ENCODE measurements at places on chromosomes 13 and 19. TPM values are rescaled to one million over a fixed set of nuclear protein-coding genes. Genes with fewer than 3 reads are reported as not detected.

SPART gene
- 157 TPM for total RNA-seq

RGS9BP gene
- 5.5 TPM for total RNA-seq

ATP12A gene
- not detected for total RNA-seq

GPR4 gene
- total RNA-seq, result 0.42 TPM

ANGPTL8 gene
- total RNA-seq, result not detected

DNA sequence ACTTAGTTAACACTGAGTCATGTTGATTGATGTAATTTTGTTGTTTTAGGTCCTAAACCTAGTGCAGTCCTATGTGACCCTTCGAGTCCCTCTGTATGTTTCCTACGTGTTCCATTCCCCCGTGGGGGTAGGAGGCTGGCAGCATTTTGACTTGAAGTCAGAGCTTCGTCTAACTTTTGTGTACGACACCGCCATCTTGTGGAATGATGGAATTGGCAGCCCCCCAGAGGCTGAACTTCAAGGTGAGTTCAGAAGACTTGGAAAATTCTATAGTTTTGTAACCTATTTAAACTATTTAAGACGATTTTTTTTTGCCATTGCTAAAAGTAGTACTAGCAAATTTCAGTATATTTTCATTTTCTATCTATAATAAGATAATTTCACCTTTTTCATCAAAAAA lies 117.9 kb downstream of the STOML3 start:
- no peak for DNase-seq

- no peak for DNase-seq
Measured at GRCh38 chr13:112918266-112918665, 50.7 kb upstream of the MCF2L start.

DNA sequence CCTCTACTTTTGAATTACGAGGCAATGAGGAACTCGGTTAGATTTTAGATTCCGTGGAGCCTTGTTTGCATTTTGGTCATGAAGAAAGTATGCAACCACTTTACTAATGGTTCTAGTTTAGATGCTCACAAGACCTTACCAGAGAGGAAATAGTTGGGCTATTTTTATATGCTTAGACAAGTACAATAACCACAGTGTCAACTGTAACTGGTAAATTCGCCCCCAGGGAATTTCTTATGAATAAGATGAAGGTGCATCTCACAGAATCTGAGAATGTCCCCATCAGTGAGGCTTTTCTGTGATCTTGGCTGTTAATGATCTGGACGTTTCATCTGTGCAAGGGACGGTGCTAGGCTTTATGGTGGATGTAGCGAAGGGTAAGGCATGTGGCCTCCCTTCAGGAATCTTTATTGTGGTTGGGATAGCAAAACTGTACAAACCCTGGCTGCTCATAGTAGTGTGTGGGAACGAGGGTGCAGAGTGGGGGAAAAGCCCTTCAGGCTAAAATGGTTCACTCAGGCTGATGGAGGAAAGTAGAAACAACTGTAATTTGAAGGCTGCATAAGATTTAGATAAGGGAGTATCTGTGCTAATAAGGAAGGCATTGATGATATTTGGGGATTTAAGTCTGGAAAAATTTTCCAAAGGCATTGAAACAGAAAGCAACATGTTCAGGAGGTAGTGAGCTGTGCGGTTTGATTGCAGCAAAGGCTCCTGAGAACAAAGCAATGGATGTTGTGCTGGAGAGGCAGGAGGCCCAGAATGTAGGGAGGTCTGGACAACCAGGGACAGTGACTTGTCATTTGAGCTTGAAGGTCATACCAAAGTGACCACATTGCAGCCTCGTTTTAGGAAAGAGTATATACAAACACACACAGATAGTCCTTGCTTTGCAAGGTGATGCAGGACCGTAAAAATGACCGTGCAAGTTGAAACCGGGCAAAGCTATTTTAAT lies 28.4 kb downstream of the UBAC2 start:
- DNase-seq, result no peak

- no peak for DNase-seq
Measured at GRCh38 chr13:80408270-80408669, 67.3 kb upstream of the SPRY2 start.

GRCh38 chr19:11111771-11112144 lies 22.5 kb downstream of the LDLR start:
- no peak for DNase-seq

- DNase-seq, result no peak
Measured at GRCh38 chr19:58059671-58060078, 593 bp downstream of the ZNF135 start.

GRCh38 chr13:73984201-73984600 lies 150.0 kb downstream of the KLF12 start:
- no peak for DNase-seq

DNA sequence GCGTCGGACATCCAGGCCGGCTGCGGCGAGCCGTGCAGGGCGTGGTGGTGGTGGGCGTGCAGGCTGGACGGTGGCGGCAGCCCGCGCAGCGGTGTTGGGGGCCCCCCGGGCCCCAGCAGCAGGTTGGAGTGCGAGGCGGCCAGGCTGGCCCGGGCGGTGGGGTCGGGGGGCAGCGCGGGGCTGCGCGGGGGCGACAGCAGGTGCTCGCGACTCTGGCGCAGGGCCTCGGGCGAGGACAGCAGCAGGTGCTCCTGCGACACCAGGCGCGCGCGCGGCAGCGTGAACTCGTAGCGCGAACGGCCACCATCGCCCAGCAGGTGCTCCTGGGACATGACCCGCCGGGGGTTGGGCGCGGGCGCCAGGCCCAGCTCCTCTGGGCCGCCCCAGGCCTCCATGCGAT lies 9.8 kb downstream of the SHISA7 start:
- no peak for DNase-seq

- DNase-seq, result no peak
Measured at GRCh38 chr13:91355826-91356710, 8.6 kb downstream of the MIR17HG start.

GRCh38 chr19:49712397-49712859 lies 21.5 kb downstream of the CPT1C start:
- no peak for DNase-seq

DNA sequence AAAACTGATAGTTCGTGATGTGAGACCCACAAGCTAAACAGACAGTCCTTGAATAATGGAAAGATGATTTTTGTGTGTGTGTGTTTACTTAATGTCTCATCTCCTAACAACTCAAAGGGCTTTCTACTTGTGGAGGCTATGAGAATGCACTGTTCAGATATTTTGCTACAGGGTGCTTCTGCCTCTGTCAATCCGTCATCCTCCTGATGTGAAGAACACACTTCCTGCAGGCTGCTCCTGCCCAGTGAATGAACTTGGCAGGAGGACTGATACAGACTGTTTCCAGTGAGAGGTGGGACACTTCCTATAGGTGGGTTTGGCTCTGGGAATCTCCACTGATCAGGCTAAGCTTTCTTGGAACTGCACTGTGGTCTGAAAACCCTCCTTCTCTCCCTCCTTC lies 168.4 kb upstream of the STARD13 start:
- no peak for DNase-seq

GRCh38 chr19:13195678-13196077 lies 45.5 kb downstream of the IER2 start:
- DNase-seq, result no peak

DNA sequence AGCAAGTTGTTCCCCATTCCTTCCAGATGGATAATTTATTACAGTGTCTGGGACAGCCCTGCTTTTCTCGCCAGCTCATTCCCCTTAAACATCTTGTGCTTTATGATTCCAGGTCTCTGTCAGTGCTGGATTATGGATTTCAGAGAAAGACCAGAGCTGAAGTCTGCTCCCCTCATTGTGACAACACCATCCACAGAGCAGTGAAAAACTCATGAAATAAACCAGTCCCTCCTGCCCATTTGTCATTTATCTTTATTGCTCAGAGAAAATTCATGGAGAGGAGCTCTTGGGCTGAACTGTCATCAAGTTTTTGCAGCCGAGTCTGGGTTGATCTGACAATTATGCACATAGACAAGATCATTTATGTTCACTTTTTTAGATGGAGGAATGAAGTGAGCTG lies 92.7 kb upstream of the GPR12 start:
- DNase-seq, result no peak

- no peak for DNase-seq
Measured at GRCh38 chr19:13539332-13539731, 33.1 kb upstream of the CACNA1A start.

GRCh38 chr13:59519819-59520218 lies 643.9 kb downstream of the DIAPH3 start:
- no peak for DNase-seq

GRCh38 chr13:99991828-99992775 lies 10.5 kb downstream of the ZIC2 start:
- no peak for DNase-seq

DNA sequence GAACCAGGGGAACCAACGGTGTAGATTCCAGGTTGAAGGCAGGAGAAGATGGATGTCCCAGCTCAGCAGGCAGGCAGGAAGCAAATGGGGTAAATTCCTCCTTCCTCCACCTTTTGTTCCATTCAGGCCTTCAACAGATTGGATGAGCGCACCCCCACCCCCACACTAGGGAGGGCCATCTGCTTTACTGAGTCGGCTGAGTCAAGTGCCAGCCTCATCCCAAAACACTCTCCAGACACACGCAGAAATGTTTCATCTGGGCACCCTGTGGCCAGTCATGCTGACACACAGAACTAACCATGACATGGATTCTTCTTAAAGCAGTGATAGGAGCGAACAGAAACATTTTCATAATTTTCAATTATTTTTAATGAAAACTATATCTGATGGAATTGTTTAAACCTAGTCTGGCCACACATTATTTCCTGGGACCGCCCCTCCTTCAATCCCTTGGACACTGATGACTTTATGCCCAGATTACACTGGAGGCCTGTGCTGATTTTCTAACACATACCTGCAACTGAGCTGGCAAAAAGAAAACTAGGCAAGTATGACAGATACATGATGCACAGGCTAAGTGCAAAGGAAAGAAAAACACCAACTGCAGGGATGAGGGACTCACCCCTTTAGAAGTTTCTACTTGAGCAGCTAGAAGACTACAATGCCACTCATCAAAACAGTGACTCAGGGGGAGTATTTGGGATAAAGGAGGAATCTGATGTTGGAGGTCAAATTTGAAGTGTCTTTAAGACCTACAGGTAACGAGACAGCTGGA lies 154.2 kb downstream of the TNFRSF19 start:
- no peak for DNase-seq

- DNase-seq, result no peak
Measured at GRCh38 chr13:59024434-59024833, 1139.3 kb downstream of the DIAPH3 start.

DNA sequence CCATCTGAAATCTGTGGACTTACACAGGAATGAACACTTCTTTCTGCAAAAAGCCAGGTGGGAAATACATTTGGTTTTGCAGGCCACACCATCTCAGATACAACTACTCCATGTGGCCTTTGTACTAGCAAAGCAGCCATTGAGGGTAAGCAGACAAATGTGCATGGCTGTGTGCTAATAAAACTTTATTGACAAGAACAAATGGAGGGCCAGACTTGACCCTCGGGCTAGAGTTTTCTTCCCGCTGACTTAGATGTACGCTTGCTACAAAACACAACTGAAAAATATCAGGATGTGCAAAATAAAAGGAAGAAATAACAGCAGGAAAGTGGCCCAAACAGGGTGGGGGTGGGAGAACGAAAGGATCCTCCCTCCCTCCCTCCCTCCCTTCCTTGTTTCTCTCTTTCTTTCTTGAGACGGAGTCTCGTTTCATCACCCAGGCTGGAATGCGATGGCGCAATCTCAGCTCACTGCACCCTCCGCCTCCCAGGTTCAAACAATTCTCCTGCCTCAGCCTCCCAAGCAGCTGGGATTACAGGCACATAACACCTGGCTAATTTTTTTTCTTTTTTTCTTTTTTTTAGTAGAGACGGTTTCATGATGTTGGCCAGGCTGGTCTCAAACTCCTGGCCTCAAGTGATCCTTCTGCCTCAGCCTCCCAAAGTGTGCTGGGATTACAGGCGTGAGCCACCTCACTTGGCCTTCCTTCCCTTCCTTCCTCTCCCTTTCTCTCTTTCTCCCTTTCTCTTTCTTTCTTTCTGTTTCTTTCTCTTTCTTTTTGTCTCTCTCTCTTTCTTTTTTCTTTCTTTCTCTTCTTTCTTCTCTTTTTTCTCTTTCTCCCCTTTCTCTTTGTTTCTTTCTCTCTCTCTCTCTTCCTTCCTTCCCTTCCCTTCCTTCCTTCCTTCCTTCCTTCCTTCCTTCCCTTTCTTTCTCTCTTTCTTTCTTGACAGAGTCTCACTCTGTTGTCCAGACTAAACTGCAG lies 29.3 kb downstream of the CCL25 start:
- no peak for DNase-seq

DNA sequence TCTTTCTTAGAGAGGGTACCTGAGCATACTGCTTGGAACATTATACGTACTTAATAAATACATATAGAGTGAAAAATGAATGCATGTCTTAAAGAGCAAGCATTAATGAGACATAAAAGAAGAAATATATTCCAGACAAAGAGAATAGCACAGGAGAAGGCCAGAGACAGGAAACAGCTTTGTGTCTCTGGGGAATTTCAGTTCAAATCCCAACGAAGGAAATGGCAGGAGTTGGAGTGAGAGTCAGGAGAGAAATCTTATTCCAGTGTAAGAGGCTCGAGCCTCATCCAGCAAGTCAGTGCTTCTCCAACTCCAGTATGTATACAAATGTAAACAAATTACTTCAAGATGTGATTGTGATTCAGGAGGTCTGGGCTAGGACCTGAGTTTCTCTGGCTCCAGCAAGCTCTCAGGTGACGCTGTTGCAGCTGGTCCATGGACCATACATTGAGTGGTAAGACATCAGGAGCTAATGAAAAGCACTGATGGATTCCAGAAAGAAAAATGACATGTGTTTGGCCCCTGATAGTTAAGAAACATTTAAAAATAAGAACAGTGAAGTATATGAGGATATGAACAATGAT lies 108.2 kb downstream of the RAP2A start:
- DNase-seq, result no peak

- no peak for DNase-seq
Measured at GRCh38 chr19:34260771-34261173, 6.4 kb downstream of the GARRE1 start.

DNA sequence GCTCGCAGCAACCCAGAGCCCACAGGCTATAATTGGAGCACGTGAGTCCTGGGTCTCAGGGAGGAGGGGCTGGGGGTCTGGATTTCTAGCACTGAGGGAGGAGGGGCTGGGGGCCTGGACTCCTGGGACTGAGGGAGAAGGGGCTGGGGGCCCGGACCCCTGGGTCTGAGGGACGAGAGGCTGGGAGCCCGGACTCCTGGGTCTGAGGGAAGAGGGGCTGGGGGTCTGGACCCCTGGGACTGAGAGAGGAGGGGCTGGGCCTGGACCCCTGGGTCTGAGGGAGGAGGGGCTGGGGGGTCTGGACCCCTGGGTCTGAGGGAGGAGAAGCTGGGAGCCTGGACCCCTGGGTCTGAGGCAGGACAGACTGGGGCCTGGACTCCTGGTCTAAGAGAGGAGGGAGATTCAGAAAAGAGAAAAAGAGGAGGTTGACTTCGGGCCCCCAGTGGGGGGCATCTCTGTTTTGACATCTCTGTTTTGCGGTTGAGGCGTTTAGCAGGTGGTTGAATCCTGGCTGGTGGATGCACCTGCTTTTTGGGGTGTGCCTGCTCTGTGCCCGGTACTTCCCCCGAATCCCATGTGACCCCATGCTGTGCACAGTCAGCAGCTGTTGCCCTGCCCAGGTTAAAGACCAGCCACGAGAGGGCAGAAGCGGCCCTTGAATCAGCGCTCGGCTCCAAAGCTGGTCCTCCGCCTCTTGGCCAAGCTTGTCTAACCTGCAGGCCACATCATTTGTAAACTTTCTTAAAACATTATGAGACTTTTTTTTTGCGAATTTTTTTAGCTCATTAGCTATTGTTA lies 10.5 kb downstream of the PVR start:
- DNase-seq, result no peak
